Stimulated activated CD4-positive, alpha-beta T cell treated with anti-CD3 and anti-CD28 coated beads, Interleukin-2, amount 100 ng/mL, for 4 hours (primary cell): ENCODE measurements at places on chromosomes 6 and 20.

DNA sequence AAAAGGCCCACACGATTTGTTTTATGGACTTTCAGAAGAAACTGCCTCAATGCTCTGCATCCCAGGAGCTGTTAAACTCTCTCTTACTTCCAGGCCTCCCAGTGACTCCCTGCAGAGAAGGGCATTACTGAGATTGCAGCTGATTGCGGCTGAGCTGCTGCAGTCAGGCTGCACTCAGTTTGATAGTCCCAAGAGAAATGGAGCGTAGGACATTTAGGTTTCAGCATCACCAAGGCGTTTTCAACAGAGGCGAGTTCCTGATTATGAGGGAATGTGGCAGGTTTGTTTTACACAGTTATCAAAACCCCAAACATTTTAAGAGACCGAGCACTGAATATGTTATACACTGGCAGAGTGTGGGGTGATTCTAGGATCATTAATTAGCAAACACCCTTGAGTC, 145.6 kb downstream of the TBX18 start:
- DNase-seq = no peak

DNA sequence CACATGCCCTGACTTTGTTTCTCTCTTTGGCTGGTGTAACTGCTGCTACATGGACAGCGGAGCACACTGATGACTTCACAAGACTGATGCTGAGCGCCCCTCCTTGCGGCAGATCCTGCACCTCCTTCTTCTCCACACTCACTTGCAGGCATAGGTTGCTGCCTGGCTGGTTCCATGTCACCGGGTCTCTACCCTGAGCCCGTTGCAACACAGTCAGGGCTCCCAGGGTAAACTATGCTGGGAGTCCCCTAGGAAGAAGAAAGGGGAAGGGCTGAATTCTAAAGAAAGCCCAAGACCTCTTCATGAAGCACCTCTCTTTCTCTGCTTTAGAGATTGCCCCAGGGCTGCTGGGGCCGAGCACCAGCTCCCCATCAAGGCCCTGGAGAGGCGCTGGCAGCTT, 83.3 kb upstream of the DUSP22 start:
- no peak for DNase-seq

DNA sequence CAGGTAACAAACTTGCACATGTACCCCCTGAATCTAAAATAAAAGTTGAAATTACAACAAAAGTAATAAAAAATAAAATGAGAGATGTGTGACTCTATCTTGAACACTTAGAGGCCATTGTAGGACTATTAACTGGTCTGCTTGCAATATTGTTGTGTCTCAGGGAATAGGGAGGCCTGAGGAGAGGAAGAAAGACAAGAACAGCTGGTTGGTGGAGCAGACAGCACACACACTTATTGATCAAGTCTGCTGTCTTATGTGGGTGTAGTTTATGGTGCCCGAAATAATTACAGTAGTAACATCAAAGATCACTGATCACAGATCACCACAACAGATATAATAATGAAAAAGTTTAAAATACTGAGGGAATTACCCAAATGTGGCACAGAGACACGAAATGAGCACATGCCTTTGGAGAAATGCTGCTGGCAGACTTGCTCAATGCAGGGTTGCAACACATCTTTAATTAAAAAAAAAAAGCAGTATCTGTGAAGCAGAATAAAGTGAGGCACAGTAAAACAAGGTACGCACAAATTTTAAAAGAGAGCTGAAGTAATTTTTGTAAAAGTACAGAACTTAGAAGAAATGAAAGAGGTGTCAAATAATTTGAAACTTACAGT, 110.1 kb upstream of the HDAC2 start:
- DNase-seq = no peak

DNA sequence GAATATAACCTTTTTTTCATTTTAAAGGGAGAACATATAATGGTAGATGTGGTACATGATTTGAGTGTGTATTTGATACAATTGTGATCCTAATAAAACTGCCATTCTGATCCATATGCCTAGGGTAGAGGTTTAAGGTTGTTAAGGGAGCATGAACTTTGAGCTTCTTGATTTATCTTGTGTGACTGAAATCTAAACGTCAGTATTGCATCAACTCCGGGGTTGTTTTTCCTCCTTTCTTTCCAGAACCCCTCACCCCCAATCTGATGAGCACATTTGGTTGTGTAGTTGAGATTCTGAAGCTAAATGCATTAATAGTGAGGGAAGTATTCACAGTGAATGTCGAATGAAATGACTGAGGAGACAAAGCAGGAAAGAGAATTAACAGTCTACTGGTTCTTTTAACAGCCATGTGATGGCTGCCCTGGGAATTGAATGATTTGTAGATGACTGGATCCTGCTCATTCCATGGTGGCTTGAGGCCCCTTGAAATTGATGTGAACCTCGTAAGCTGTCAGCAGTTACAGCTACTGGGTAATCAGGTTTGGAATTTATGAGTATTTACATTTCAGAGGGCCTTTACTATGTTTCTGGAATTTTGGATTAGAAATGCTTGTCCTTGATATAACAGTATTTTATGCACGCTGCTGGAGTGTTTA, 44.8 kb downstream of the FARS2 start:
- DNase-seq = no peak

DNA sequence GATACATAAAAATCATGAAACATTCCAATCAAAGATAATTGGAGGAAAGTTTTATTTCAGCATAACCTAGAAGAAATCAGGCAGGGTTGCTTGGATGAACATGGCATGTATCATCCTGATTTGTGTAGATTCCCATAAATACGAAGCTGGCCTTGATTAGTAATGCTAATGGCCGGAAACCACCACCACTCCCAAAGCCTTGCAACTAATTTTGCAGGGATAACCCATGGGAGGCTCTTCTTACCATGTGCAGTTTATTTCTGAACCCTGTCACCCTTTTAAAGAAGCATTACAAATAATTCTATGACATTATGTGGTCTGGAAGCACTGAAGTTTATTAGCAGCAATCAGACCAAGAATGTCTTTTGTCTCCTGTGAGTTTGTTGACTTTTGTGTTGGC, 80.8 kb downstream of the AIG1 start:
- no peak for DNase-seq

- no peak for DNase-seq
Observed at GRCh38 chr20:45452238-45452637, 17.3 kb upstream of the WFDC2 start.

DNA sequence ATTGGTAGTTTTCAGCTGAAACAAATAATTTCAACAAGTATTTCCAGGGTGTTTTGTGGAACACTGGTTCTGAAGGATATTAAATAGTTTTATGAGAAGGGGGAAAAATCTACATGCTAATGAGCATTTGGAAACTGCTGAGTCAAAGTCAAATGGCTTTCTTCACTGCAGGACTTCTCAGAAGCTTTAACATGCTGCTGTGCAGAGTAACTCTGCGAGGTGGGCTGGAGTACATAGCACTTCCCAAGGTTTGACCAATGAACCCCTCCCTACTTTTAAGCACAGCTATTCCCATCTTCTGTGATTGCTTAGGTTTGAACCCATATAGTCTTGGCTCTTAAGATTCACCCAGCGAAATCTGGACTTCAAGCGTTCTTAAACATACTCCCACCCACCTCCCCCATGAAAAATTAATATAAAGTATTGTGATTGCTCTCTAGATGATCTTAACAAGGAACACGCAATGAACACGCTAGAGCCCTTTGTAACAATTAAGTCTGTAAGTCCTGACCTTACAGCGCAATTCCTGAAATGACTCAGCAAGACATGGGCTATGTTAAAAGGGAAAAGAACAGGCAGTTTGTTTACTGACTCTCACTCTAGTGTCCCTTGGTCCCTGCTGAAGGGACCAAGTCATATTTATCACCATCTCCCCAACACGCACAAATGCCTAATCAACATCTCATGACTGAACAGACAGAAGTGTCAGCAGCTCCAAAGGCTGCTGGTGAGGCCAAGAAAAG, 105.2 kb downstream of the NFATC2 start:
- no peak for DNase-seq

GRCh38 chr6:34281702-34282334, 33.0 kb upstream of the SMIM29 start:
- no peak for DNase-seq

GRCh38 chr20:31908016-31908415, 37.6 kb downstream of the TTLL9 start:
- no peak for DNase-seq
